Left cardiac atrium (tissue), 4 donors: ENCODE measurements at places on chromosomes 4 and X. TPM values are rescaled to one million over a fixed set of nuclear protein-coding genes. Genes with fewer than 3 reads are reported as not detected.

DNA sequence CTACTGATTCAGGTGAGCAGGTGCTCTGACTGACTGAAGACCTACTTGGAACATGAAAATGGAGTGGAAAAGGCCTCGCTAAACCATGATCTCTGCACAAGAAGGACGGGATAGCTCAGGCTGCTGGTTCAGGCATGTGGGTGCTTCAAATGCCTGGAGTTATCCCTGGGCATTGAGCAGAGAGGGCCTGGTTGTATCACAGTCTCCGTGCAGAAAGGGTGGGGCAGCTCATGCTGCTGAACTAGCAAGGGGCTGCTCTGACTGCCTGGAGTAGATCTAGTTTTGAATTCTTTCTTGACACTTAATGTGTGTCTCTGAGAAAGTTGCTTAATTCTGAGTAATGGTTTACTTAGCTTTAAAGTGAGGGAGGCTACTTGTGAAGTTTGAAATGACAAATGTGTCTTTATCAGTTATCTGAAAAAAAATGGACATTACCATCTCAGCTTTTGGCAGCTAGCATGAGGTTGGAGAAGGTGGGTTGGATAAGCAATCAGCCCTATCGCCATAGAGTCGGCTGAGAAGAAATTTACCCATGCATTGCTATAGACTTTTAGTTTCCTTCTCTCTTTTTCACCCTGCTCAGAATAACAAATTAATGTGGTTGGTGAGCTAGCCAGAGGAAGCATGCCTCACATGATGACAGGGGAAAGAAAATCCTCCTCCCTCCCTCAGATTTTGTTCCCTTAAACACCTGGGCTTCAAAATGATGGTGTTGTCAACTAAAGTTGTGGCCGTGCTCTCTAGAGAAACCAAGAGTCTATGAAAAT lies 832.4 kb downstream of the STIM2 start:
- DNase-seq: no peak

ADGRG4 gene
- 0.03 TPM for total RNA-seq

TREX2 gene
- total RNA-seq: 0.39 TPM

GAGE2A gene
- not detected for total RNA-seq

UGT2B11 gene
- not detected for total RNA-seq

- no peak for DNase-seq
Measured at GRCh38 chrX:19794690-19795089, 92.7 kb downstream of the SH3KBP1 start.

GRCh38 chr4:130393231-130393630 lies 1297.3 kb downstream of the C4orf33 start:
- no peak for DNase-seq

NIPAL1 gene
- total RNA-seq: 1.5 TPM

GRCh38 chrX:151754047-151754429 lies 19.5 kb downstream of the CNGA2 start:
- DNase-seq: no peak

P2RY8 gene
- total RNA-seq: 3.0 TPM

GRCh38 chr4:20042769-20043168 lies 208.9 kb upstream of the SLIT2 start:
- no peak for DNase-seq

DNA sequence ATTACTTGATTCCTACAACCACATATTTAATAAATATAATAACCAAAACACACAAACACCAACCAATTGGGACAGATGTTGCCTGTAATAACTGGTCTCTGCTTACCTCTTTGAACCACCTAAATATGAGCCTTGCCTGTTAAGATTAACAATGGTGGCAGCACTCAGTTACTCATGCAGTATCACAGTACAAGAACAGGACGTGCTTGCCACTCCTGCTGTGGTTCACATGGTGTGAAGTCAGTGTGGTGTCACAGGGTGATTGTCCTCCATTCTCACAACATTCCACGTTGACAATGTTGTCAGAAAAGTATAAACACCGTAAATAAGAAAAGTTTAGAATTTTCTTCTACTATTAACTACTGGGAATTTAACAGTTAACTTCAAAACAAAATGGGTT lies 365.0 kb downstream of the PPP3CA start:
- DNase-seq: no peak

LONRF3 gene
- total RNA-seq: 3.9 TPM

ABCE1 gene
- 55.0 TPM for total RNA-seq

DNA sequence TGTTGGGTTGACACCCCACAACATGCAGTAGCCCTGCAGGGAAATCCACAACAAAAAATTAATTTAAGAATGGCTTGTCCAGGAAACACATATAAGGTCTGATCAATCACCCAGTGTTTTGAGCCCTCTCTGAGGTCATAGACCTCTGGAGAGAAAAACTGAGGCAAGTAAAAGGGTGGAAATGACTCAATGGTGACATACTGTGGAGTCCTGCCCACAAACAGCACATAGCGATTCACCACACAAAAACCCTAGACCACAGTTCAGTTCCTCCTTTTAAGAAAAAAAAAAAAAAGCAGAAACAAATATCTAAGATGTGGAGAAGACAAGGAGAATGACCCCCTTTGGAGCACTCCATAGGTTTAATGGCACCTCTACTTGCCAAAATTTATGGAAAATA lies 2691.0 kb downstream of the PCDH7 start:
- no peak for DNase-seq

SOD3 gene
- 69.4 TPM for total RNA-seq

C4orf36 gene
- not detected for total RNA-seq

SCD5 gene
- 9.1 TPM for total RNA-seq

DNA sequence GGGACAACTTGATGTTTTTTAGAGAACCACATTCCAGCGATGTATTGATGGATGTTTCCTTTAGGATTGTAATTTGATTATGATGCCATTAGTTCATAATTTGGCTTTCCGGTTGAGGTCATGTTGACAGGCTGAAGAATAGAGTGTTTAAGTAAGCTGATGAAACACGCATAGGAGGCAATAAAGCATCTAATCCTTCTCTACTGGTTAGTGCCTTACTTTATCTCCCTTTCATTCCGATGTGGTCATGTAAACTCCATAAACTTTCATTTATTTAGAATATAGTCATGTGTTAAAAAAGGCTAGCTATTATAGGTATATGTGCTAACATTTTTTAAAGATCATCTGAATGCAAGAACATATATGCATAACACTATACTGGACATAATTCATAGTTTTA lies 15.0 kb downstream of the FRMPD4 start:
- DNase-seq: no peak

DUX4 gene
- total RNA-seq: not detected

GRCh38 chrX:84188320-84188834 lies 378 bp upstream of the RPS6KA6 start:
- peak; percentile 58 for DNase-seq

GRCh38 chr4:64582492-64582891 lies 173.2 kb upstream of the TECRL start:
- DNase-seq: no peak

DNA sequence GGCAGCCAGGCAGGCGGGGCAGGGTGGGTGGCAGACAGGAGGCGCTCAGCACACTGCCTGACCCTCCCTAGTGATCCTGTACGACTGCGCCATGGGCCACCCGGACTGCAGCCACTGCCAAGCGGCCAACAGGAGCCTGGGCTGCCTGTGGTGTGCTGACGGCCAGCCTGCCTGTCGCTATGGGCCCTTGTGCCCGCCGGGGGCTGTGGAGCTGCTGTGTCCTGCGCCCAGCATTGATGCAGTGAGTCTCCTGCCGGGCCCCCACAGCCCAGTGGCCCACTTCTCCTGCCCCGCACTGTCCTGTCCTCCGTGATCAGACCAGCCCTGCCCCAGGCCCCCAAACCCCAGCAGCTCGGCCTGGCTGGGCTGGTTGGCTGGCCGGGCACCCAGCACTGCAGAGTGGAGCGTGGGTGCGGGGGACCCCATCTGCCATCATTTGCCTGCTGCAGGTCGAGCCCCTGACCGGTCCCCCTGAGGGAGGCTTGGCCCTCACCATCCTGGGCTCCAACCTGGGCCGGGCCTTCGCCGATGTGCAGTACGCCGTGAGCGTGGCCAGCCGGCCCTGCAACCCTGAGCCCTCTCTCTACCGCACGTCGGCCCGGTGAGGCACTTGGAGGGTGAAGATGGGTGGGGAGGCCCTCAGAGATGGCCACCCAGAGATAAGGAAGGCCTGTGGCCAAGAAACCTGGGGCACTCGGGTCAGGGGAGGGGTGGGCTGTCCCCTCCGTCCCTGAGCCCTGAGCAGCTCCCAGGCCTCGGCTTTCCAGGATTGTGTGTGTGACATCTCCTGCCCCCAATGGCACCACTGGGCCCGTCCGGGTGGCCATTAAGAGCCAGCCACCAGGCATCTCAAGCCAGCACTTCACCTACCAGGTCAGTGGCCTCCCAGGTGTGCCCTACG lies 7.6 kb downstream of the PLXNB3 start:
- DNase-seq: no peak

- no peak for DNase-seq
Measured at GRCh38 chrX:12327836-12328235, 189.6 kb downstream of the FRMPD4 start.

ADH7 gene
- total RNA-seq: not detected

PASD1 gene
- total RNA-seq: not detected

SPANXC gene
- not detected for total RNA-seq

- peak; percentile 73 for DNase-seq
Measured at GRCh38 chrX:132022967-132023895, at the start of gene STK26. Gene STK26, plus strand, starts transcription at chrX:132023302. Its CDS starts 316 bp downstream, at chrX:132023618.

HTN1 gene
- not detected for total RNA-seq

SHROOM2 gene
- total RNA-seq: 1.1 TPM

SPIN4 gene
- 1.6 TPM for total RNA-seq

DNA sequence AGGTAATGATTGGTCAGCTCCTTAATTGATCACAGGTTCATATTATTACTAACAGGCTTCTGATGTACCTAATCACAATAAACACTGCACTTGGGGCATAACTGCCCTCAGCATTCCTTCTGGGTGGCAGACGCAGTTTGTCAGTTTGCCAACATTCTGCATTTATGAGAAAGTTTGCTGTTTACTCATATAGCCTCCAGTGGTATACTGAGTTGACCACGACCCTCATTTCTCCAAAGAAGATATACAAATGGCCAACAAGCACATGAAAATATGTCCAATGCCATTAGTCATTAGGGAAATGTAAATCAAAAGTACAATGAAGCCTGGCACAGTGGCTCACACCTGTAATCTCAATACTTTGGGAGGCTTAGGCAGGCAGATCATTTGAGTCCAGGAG lies 26.3 kb downstream of the EFHC2 start:
- DNase-seq: no peak

DNA sequence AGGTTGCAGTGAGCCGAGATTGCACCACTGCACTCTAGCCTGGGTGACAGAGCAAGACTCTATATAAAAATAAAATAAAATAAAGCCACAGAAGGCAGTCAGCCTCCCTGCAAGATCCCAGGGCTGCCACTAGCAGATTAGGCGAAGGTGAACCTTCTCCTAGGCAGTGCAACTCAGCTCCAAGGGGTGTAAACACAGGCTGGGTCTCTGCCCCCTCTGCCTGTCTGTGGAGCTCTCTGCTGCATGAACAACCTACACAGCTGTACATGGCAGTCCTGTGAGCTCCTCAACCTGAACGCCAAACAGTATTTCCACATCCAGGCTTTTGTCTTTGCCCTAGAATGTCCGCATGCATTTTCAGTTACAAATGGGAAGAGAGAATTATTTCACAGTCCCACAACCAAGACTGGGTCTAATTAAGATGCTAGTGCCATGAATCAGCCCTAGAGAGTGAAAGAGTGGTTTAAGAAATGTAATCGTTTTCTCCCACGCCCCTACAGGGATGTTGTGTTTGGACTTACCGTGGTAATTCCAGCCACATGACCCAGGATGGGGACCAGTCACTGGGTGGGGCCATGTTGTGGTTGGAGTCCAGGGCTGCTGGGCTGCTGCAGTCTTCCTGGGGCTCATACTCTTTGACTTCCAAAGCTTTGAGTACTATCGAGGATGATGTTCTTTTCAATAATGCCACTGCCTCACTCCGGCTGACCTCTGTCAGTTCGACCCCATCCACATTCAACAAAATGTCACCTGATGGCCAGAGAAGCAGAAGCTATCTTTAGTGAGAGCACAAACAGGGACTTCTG lies 99.0 kb downstream of the FIP1L1 start:
- DNase-seq: peak; percentile 36

DNA sequence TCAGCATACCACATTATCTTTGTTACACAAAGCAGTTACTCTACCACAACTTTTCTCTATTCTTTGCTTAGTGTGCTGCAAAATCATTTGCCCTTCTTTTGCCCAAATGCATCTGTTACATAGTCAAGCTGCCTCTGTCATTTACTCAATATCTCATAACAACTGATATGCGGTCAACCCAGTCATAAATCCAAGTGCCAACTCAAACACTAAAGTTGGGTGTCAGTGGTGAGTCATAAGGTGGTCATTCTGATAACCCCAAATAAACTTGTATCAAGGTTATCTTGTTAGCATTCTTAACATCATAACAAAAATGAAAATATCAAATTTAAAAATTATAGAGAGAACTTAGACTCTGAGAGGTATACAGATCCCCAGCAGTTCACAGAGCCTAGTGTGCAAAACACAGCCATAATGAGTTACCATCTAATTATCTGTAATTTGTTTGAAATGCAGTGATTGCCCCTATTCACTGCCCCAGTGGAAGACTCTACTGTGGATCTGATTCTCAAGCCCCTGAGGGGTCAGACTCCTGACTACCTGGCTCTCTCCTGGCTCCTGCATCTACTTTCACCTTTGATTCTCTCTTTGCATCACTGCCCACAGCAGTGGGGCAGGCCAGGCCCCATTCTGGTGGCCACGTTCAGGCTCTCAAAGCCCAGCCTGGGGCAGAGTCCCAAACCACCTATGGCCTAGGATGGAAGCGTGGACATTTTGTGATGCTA lies 29.2 kb downstream of the TBC1D9 start:
- no peak for DNase-seq

HSFX2 gene
- not detected for total RNA-seq

DNA sequence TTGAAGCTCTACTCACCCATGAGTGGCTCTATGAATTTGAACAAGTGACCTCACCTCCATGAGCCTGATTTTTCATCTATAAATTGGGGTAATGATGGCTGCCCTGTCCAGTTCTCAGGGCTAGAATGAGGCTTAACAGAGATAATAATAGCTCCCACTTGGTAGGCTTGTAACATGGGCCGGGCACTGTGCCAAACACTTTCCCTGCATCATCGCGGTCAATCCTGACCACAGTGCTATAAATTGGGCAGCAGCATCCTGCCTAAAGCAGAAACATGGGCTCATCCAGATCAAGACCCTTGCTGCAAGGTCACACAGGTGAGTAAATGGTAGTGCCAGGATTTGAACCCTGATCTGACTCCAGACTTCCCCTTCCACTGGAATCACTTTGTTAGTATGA lies 12.8 kb downstream of the APLN start:
- DNase-seq: no peak

TCEAL7 gene
- 6.4 TPM for total RNA-seq
